Stimulated activated memory B cell treated with anti-CD40 and anti-IgM and Interleukin-4, amounts not matched to agents 10 μg/mL and 1 μg/mL and 100 μg/mL, for 72 hours (primary cell): ENCODE measurements at places on chromosomes 7 and 10.

- ATAC-seq = peak; percentile 81
These were observed 19.6 kb upstream of the SMNDC1 start for GRCh38 chr10:110324201-110324804.

DNA sequence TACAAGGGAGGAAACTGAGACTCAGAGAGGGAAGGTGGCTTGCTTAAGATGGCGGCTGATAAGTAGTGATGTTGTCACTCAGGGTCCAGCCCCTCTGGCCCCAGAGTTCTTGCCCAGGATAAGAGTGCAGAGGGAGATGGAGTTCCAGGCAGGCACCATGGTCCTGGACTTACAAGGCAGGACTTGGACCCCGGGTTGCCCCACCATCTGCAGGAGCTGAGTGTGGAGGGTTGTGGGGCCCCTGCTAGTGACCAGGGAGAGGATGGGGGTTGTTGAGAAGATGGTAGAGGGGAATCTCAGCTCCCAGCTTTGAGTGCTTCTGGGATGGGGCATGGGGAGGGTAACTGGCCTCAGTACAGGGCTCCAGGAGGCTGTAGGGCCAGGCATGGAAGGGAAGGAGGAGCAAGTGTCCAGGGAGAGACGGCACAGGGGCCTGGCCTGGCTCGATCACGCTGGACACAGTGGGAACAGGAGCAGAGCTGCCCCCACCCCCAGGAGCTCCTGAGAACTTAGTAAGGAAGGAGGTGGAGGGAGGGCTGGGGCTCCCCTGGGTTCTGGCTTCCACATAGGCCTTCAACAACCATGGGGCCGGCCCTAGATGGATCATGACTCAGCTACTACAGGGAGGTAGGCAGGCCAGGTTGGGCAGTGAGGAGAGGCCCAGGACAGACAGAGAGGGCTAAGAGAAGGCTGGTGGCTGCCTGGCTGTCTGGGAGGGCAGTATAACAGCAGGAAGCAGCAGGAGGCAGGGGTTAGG lies 28.2 kb downstream of the PPIF start:
- no peak for ATAC-seq

DNA sequence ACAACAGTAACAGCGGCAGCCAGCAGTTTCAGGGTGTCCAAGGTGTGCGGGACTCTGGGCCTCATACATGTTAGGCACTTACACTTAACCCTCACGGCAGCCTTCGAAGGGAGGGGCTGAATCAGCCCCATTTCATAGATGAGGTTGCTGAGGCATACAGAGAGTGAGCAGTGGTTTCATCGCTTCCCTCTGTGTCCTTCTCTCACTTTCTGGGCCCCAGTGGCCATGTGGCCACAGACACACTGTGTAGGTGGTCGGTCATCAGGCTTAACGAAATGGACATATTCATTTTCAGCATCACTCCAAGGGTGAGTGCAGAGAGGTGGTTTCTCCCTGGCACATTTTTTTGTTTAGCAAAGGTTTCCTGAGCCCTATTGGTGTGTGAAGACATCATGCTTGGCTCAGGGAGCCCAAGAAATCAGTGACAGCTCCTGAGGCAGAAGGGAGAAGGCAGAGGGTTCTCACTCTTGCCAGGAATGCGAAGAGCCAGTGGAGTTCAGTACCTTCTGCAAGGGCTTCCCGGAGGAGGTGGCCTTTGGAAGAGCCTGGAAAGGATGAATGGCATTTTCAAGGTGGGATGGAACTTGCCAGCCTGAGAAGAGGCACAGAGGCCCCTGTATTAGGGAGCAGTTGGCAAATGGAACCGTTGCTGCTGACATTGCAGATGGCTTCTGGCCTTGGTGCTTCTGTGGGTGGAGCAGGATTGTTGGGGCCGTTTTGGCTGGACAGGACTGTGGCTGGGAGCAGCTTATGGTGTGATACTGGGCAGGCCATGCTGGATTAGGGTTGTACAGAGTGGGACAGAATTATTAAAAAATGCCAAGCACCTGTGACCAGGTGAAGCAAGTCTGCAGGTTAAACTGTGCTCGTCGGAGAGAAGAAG lies 61.7 kb upstream of the PPIF start:
- ATAC-seq = peak; percentile 77

DNA sequence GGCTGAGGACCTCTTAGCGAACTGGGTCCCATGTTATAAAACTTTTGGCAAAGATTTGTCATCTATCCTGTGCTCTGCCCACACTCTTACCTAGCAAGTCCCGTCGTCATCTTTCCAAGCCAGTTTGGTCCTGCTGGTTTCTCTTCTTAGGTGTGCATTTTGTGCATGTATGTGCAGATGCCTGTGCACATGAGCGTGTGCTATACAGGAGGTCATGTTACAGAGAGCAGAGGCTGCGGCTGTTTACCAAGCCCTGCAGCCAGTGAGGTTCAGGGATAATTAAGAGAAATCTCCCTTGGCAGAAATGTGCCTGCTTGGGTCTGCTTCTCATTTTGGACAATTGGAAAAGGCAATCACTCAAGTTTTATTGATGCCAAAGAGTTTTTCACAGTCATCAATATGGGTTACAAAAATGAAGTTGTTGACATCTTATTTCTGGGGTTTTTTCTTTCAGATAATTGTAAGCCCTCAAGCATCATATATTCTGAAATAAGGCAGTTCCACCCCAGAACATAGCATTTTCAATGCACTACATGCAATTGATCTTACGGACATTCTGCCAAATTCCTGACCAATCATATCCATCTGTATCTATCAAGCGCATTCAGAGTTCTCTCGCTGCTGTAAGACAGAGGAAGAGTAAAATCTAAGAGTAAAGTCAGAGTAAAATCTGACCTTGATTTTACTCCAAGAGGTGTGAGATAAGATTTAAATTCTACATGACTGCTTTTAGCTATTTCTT lies 361.4 kb upstream of the ZNF32 start:
- no peak for ATAC-seq

DNA sequence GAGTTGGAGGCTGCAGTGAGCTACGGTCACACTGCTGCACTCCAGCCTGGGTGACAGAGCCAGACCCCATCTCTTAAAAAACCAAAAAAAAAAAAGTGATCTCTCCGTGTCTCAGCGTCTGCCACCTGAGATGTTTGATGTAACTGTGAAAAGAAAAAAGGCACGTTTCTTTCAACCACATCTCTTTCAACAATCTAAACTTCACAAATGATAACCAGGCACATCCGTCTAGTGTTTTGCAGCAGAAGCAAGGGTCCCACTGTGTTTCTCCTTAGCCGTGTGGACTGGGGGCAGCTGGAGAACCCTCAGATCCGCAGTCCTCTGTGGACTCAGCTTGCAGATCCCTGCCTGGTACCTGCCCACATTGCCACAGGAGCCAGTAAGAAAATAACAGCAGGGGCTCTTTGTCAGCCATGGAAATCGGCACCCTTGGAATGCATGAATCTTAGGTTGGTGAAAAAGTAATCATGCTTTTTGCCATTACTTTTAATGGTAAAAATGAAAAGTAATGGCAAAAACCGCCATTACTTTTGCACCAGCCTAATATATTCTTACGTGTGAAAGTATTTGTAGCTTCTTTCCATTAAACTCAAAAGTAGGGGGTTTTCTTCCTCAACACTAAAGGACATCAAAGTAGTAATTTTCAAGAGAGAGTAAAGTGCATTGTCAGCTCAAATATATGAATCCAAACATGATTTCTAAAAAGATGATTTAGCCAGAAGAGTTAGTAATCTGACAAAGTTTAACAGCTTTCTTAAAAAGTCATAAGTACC lies 276.5 kb downstream of the CCDC3 start:
- no peak for ATAC-seq

DNA sequence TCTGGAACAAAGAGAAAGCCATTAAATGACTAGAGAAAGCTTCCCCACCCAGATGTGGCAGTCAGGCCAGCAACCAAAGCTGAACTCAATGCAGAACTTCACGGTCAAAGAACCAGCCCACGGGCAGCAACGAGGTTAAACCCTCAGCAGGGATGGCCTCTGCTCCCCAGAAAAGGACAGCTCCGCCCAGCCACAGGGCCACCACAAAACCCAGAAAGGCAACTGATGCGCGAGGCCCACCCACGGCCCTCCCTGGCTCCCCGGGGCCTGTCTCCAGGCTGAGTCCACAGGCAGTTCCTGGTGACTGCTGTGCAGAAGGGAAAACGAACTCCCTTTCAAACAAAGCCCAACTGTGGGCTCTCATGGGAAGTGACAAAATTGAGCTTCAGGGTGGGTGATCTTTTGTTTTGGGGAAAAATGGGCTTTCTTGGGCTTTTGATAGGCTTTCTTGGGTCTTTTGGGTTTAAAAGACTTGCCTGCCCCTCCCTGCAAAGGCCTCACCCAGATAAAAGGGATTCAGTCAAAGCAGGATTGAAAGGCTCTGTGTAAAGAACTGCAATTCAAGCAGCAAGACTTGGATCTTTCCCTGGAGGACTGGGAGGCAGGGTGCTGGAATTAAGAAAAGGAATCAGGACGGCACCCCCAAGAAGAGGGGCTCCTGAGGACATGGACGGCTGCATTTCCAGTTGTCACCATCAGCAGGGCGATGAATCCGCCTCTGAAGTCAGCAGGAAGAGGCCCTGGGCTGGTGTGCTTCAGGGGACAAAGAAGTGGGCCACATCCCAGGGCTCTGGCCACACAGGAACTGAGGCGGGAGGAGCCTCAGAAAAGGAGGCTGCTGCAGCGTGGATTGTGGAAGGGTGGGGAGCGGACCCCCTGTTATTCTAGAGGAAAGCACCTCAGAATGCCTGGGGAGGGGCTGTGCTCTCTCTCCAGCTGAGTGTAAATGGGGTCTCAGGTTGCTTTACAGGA lies 209.9 kb downstream of the USP6NL start:
- ATAC-seq = no peak

DNA sequence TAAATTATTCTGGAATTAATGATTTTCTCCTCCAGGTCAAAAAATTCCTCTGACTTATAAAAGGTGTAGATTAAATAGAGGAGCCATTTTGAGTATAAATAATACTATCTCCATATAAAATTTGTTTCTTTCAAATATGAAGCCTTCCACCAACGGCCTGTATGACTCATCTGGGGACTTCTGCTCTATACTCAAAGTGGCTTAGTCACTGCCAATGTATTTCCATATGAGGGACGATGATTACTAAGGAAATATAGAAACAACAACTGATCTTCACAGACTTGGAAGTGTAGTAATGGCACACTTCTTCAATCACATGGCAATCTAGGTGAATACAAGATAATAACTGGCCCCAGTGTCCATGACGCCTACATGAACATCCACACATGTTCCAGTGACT lies 335.6 kb upstream of the HGF start:
- ATAC-seq = no peak

GRCh38 chr10:89609833-89610346 lies 35.2 kb downstream of the PANK1 start:
- peak; percentile 51 for ATAC-seq

DNA sequence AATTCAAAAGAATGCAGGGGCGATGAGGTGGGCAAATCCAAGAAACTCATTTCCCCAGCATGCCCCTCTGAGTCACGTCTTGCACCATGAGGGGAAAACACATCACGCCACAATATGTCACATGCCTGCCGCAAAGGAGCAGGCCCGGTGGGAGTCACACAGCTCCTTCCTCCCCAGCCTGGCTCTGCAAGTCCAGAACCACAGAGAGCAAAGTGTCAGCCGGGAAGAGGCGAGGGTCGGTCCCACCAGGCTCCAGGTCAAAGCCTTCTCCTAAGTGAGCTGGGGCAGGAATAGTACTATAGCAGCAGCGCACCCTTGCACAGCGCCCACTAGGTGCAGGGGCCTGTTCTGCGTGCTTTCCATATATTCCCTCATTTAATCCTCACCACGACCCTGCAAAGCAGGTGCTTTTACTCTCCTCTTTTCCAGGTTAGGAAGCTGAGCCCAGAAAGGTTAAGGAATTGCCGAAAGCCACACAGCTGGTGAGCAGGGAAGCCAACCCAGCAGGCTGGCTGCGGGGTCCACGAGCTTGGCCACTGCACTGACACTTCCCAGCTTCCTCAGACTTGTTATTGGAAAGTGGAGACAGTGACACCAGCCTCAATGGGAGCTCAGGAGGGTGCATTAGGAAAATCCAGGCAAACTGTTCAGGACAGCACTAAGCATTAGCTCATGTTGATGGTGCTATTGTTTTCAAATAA lies 94.0 kb upstream of the ZMIZ1 start:
- peak; percentile 42 for ATAC-seq

DNA sequence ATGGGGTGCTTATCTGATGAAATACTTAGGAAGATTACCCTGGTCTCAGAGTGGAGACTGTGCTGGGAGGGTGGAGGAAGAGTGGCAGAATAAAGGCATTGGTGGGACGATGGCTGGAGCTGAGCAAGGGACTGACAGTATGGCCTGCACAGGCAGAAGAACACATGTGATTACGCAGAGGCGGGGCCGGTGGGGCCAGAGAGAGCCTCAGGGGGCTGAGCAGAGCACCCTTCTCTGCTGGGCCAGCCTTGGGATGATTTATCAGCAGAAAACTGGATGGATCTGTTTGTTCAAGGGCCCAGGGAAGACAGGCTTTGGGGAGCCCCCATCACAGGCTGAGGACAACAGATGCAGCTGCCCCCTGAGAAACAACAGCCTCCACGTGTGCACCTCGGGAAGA lies 272.1 kb downstream of the SDK1 start:
- ATAC-seq = no peak

- no peak for ATAC-seq
These were observed 565.2 kb downstream of the TCERG1L start for GRCh38 chr10:130746311-130746710.

DNA sequence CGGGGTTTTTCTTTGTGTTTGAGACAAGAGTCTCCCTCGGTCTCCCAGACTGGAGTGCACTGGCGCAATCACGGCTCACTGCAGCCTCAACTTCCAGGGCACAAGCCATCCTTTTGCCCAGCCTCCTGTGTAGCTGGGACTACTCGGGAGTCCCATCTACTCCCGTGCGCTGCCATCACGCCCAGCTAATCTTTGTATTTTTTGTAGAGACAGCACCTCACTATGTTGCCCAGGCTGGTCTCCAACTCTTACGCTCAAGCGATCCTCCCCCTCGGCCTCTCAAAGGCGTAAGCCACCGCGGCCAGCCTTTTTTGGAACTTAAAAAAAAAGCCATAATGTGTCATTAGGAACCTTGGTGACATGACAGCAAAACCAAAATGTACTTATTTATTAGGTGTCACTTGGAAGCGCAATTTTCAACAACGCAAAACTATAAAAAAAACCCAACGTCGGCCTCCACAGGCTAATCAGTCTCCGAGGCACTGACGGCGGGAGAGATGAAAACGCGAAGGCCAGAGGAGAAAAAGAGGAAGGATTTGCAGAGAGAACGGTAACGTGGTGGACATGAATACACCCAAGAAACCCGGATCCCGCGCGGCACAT lies 911 bp upstream of the HNRNPH3 start:
- no peak for ATAC-seq

GRCh38 chr10:89373916-89374711 lies 3.7 kb upstream of the IFIT1B start:
- no peak for ATAC-seq

GRCh38 chr7:1459512-1459892 lies 232 bp upstream of the MICALL2 start:
- ATAC-seq = peak; percentile 96

DNA sequence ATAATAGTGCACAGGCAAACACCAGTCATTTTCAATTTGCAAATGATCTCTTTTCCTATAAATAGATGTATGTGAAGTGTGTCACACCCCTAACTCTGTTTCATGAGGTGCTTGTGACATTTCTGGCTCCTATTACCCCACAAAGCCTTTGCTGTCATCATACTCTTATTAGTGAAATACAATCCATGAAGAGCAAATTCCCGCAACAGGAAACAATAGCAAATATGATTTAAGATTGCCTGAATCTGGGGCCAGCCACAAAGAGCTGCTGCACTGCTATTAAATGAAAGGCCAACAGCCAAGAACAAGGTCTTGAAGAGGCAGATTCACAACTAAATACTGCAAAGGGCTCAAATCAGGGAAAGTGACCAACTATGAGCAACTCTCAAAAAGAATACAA lies 96.3 kb upstream of the CAV2 start:
- ATAC-seq = no peak

- no peak for ATAC-seq
These were observed 90.2 kb downstream of the SH3PXD2A start for GRCh38 chr10:103765168-103765567.

GRCh38 chr7:46461334-46461777 lies 540.3 kb upstream of the IGFBP3 start:
- ATAC-seq = no peak
